HS-5 (cell line): ENCODE measurements at places on chromosomes 13 and 19.

- no peak for DNase-seq
Measured at GRCh38 chr13:71964491-71965100, 97.6 kb upstream of the DACH1 start.

- no peak for DNase-seq
Measured at GRCh38 chr19:56141417-56141993, 418 bp downstream of the ZNF444 start.

DNA sequence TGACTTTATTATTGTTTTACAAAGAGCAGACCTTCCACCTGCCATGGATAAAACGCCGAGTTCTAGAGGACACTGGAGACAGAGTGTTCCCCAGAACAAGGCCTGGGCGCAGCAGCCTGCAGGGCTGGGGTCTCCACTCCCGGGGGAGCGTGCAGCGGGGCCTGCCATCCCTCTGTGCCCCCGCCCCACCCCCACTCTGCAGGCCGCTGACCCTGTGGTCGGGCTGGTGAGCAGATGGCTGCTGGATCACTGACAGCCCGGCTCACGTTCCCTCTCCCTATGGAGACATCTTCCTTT, 8.6 kb upstream of the PTBP1 start:
- DNase-seq = no peak

DNA sequence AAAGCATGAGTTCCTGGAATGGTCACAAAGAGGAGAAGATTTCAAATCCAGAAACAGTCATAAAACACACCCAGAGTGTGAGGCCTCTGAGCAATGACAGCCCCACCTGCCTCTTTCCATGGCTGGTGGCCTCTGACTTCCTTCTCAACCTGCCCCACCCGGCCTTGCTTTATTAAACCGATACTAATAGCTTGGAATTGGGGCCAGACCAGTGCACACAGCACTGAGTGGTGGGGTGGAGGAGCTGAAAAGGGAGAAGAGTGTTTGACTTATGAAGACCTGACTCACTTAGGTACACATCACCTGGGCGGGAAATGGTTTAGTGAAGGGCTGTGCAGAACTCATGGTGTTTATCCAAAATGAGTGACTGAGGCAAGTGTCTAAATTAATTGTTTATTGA, 20.7 kb upstream of the CEACAM6 start:
- DNase-seq = no peak

DNA sequence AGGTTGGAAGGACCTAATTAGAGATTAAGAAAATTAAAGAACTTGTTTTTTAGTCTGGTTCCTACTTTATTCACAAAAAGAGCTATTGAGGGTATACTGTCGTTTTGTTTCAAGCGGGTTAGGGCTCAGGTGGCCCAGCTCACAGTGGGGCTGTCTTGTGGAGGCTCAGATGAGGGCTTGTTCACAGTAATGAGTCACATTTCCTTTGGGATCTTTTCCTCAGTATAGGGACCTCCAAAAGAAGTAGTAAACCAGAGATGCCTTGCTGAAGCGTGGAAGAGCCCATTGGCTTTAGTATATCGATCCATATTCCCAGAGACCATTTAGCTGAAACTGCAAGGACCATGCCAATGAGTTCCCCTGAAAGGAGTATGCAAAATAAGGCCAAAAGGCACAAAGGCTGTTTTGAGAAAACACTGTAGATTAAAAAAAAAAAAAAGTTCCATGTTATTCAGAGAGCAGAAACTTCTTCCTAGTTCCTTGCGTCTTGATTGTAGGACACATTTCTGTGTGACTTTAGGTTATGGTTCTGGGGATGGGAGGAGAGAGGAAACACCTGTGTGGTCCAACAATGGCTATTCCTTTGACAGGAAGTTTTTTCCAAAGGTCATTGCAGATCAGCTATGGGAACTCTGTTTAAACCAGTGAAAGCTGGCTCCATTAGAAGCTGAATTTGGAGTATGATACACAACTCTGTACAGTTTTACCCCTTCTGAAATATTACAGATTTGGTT, 32.8 kb upstream of the GPI start:
- no peak for DNase-seq

- no peak for DNase-seq
Measured at GRCh38 chr13:91105270-91105669, 242.2 kb upstream of the MIR17HG start.
